ENCODE measurements at places on chromosomes 12 and 14.

GRCh38 chr12:26513363-26514043 is 318.1 kb downstream of the SSPN start:
- no peak for DNase-seq

DNA sequence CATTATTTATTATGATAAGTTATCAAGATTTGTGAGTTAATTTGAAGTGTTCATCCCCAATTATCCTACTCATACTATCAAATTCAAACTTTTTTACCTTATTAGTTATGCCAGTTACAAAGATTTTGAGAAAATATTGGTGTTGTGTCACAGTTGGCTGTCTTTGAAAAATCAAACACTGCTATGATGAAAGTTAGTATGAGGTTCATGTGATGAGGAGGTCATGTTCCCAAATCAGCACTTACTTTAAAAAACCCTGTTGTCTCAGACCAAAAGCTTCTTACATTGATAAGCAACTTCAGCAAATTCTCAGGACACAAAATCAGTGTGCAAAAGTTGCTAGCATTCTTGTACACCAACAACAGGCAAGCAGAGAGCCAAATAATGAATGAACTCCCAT is 68.1 kb downstream of the TTC6 start:
- DNase-seq = no peak

DNA sequence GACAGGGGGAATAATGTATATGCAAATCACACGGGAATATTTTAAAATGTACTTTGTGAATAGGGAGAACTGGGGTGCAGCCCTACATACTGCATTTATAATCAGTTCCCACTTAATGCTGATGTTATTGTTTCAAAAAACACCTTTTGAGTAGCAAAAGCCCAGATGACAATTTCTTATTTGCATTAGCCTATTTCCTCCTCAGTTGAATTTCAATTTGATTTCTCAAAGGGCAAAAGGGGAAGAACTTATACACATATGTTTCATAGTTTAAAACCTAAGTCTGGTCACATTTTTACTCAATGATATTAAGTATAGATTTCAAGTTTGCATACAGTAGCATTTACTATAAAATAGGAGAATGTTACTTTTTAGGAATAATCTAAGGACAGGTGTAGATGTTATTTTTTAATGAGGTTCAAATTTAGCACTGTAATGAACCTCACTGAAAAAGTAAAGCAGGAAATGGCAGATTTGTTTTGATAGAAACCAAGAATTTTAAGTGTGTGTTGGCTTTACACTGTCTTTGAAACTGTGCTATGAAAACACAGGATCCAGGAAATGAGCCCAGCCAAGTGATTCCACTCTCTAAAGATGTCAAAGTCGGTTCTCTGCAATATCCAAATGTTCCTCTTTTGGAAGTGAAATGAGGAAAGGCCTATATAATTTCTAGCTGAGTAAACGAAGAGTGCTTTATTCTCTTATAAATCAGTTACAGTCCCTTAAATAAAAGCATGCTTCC is 367.4 kb downstream of the BTG1 start:
- DNase-seq = no peak

DNA sequence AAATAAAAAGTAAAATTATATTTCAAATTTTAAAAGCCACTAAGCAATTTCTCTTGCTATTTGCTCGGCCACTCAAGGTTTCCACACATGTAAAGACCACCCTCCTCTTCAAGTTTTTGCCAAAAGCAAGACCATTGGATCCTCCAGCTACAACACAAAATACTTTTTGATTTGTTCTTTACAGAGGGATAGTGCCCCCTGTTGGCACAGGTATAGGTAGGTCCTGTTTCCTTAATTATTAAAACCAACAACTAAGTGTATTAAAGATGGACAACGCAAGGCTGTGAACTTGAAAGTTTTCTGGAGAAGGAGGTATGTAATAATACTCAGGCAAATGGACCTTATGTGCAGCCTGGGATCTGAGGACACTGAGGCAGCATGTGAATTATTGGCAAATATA is 23.8 kb downstream of the ATP6V1D start:
- no peak for DNase-seq

- DNase-seq = no peak
Observed at GRCh38 chr12:42125388-42125767, 19.3 kb downstream of the GXYLT1 start.

DNA sequence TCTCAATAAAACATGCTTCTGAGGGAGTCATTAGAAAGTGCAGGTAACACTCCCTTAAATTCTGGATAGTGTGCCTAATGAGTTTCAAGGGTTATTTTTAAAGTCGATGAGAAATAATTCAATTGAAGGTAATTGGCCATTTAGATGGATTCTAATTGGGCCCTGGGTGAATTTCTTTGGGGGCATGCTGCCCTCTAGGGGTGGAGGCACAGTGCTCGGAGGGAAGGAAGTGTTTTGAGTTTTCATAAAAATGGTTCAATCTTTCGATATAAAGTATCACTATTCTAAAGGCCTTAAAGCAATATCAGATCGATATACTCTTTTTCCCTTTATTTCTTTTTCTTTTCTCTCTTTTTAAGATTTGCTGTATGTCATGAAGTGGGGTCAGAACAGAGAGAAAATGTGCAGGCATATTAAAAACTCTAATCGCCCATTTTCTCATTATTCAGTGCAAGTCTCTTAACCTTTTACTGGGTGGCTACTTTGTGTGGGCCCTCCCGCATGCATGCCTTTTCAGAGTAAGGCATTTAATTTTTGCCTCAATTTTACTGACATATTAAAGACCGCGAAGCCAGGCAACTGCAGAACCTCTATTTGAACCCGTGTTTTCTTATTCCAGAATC is 25.5 kb downstream of the NKX2-8 start:
- DNase-seq = no peak

DNA sequence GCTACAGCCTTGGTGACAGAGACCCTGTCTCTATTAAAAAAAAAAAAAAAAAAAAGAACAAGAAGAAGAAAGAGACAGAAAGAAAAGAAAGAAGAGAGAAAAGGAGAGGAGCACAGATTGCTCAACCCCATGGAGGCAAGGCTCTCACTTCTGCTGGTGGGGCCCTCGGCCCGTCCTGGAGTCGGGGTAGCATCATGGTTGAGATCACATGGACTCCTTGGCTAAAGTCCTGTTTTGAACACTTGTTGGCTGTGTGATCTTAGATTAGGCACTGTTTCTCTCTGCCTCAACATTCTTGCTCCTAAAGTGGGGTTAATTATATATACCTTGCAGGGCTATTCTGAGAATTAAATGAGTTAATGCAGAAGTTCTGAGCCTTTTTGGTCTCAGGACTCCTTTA is 207.7 kb downstream of the CACNA1C start:
- DNase-seq = no peak

GRCh38 chr12:97386133-97386581 is 76.4 kb upstream of the RMST start:
- DNase-seq = no peak

- DNase-seq = no peak
Observed at GRCh38 chr12:78146365-78146772, 315.7 kb downstream of the NAV3 start.

GRCh38 chr14:58749066-58749669 is 111.4 kb downstream of the DACT1 start:
- DNase-seq = no peak

GRCh38 chr12:57165741-57166140 is 18.3 kb upstream of the LRP1-AS start:
- DNase-seq = no peak

- no peak for DNase-seq
Observed at GRCh38 chr14:65211341-65211987, 109.1 kb upstream of the MAX start.

- DNase-seq = no peak
Observed at GRCh38 chr12:116263844-116264243, 13.6 kb downstream of the MED13L start.

- DNase-seq = no peak
Observed at GRCh38 chr14:29102266-29102665, 335.7 kb downstream of the FOXG1 start.

DNA sequence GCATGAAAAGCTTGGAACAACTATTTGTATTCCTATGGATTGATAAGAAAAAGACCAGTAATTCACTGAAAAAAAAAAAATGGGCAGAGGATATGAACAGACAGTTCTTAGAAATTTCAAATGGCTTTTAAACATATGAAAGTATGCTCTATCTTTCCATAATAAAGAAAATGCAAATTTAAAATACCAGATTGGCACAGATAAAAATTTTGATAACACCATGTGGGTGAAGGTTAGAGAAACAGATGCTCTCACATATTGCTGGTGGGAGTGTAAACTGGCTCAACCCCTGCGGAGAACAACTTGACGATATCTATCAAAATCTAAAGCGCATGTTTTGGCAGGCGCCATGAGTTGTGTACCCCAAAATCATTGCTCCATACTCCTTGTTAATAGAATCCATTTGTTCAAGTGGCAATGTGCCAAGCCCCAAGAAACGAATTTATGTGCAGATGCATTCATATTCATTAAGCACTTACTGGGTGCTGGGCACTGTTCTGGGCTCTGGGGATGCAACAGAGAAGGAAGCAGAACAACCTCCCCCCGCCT is 29.5 kb upstream of the TMPO start:
- no peak for DNase-seq

- no peak for DNase-seq
Observed at GRCh38 chr14:58887931-58888330, 250.2 kb downstream of the DACT1 start.

DNA sequence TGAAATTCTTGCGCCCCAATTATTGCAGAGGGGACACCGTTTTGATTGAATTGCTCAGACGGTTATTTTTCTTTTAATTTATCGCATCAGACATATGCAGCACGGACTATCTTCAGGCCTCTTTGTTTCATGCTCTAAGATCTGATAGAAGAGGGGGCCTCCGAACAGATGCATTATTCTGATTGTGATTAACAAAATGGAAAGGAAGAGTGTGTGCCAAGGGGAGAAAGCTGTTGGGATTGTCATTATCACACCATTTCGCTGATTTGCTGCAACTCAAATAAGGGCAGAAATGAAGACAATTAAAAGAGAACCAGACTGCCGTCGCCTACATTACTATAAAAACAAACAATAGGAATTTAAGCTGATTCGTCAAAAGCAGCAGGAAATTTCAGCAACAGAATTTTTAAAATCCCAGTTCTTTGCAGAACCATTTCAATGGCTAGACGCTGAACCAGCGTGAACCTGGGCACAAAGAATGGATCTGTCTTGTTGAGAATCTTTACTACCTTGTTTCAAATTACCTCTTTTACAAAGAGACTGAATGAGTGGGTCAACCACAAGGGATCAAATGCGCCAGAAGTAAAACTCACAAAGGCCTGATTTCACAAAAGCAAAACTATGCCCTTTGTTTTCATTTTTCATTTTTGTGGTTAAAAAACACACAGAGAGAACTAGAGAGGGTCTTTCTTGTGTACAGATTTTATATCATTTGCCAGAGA is 30.6 kb downstream of the TMEM132D start:
- no peak for DNase-seq

- DNase-seq = no peak
Observed at GRCh38 chr12:20370866-20371519, 2.7 kb downstream of the PDE3A start.

DNA sequence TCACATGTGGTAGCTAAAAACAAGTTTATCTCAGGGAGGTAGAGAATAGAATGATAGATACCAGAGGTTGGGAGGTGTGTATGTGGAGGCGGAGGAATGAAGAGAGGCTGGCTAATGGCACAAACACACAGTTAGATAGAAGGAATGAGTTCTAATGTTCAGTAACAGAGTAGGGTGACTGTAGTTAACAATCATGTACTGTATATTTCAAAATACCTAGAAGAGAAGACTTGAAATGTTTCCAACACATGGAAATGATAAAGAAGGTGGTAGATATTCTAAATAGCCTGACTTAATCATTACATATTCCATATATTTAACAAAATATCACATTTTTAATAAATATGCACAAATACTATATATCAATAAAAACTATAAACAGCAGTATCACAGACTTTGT is 8.9 kb upstream of the IFNG-AS1 start:
- no peak for DNase-seq

GRCh38 chr14:50333014-50333509 is 20.9 kb downstream of the DMAC2L start:
- no peak for DNase-seq

- no peak for DNase-seq
Observed at GRCh38 chr12:106139422-106140171, 843 bp upstream of the NUAK1 start.

DNA sequence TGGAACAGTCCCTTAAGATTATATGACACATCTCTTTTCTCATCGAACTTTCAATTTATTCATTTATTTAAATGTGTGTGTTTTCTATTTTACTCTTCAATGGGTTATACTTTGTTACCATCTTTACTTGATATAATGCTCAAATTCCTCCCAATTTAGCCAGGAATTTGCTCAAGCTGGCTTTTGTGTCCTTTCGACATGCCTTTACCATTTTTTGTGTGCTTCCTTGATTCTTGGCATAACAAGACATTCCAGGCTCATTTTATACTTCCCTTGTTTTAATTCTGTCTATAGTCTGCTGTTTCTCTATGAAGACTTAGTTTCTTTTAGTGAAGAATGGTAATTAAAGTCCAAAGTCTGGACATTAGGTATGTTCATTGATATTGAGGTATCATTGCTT is 315.8 kb downstream of the AEBP2 start:
- DNase-seq = no peak

DNA sequence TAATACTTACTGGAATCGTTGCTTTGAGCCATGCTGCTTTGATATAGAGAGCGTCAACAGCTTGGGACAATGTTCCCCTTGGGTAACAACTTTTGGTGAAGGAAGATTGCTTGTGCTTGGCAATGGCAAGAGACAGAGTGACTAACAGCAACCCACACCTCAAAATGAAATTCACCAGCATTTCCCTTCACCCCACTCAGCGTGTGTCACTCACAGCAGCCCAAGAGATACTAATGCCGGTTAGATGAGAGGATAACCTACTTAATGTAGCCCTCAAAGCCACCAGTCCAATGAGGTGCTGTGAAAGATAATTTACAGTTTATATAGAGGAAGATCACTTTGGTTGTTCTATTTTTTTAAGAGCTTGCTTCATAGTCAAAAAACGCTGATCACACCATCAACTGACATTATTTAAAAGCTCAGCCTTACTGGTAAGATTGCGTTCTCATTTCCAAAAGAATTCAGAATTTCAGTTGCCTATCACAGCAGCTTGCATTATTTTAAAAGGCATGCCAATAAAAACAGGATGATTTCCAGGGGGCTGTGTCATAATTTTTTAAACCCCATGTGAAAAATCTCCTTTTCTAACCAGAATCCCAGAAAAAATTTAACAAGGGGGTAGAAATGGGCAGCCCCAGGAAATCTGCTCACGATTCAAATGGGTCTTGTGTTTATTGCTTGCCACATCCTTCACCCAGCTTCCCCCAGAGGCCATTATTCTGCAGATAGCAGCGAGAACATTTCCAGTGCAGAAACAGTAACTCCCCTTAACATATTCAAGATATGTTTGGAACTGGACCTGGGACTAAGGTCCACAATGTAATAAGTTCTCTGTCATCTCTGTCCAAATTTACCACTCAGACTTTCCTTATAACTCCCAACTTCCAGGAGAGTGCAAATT is at the start of gene IL26:
IL26 (minus strand) TSS at position 235 of the 901 bp plus-strand sequence; CDS start at position 181, 54 bp downstream.
- DNase-seq = no peak

Data from stimulated activated CD4-positive, alpha-beta T cell treated with anti-CD3 and anti-CD28 coated beads, TNF-alpha, amount 100 ng/mL, for 4 hours (primary cell).